ENCODE measurements at places on chromosomes 1 and 21. TPM values are rescaled to one million over a fixed set of nuclear protein-coding genes. Genes with fewer than 3 reads are reported as not detected.

Gene RC3H1
- total RNA-seq = 33.9 TPM

GRCh38 chr1:25560788-25561187 is 17.4 kb downstream of the LDLRAP1 start:
- no peak for DNase-seq

- no peak for DNase-seq
These were observed 526.0 kb upstream of the ADGRL4 start for GRCh38 chr1:79532555-79532954.

GRCh38 chr1:219778793-219779369 is 149.5 kb downstream of the SLC30A10 start:
- no peak for DNase-seq

DNA sequence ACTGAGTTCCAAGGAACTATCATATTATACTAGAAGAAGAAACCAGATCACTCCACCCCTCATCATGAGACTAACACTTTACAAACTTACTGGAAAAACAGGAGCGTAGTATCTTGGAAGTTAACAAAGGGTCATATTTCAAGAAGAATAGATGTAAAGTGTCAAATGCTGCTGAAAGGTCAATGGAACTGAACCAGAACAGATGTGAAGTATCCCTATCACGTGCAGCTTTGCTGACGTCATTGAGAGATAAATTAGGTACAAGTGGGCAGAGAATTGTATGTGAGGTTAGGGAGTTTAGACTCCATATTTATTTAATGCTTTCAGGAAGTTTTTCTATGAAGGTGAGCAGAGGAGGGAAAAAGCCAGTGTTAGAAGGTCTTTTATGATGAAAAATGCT is 483.0 kb downstream of the NCAM2 start:
- DNase-seq = no peak

Gene MSH4
- total RNA-seq = 0.15 TPM

DNA sequence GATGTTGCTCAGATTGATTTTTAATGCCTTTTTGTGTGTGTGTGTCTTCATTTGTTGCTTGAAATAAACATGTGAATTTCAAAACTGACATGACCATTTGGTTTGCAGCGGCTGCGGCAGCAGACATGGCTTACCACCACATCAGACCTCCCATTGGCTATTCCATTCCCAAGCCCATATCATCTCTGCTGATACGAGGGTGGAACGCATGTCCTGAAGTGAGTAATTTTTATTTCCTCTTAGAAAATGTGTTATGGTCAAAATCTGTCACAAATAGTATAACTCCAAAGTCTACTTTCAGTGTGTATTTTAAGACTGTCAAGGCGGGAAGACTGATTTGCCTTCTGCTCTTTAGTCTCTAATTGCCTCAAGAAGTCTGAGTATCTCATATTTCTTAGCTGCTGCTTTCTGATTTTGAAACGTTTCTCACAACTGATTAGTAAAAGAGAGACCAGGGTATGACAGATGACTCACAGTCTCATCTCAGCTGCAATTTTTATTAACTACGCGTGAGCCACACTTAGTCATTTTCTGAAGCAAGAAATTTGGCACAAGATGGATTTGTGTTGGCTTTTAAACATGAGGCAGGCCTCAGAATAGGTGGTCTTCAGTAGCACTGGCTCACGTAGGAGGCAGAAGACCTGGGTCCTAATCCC is 49.0 kb downstream of the LRRC53 start:
- peak; percentile 9 for DNase-seq

- DNase-seq = no peak
These were observed 39.3 kb upstream of the POFUT2 start for GRCh38 chr21:45326891-45327440.

DNA sequence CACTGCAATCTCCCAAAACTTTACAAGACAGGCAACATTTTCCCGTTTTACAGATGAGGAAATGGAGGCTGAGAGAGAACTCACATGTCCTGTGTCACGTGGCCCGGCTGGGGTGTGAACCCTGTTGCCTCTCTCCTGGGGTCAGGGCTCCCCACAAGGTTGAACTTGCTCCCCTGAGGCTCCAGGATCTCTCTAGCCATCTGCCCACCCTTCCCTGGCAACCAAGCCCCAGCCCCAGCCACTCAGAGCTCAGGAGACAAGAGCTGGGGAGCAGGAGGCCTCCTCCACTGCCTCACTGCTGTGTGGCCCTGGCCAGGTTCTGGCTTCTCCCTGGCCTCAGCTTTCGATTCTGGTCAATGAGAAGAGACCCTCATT is 11.8 kb downstream of the LAPTM5 start:
- DNase-seq = no peak

Gene TEKT2
- not detected for total RNA-seq

Gene RHD
- not detected for total RNA-seq
